Stimulated activated CD8-positive, alpha-beta memory T cell treated with anti-CD3 and anti-CD28 coated beads, Interleukin-12 subunit alpha, Interleukin-12 subunit beta, amount 100 ng/mL, for 1 hour (primary cell): ENCODE measurements at places on chromosomes 1 and 21.
A peak's percentile ranks its signal among the peaks of the same experiment; 100 is the strongest.

DNA sequence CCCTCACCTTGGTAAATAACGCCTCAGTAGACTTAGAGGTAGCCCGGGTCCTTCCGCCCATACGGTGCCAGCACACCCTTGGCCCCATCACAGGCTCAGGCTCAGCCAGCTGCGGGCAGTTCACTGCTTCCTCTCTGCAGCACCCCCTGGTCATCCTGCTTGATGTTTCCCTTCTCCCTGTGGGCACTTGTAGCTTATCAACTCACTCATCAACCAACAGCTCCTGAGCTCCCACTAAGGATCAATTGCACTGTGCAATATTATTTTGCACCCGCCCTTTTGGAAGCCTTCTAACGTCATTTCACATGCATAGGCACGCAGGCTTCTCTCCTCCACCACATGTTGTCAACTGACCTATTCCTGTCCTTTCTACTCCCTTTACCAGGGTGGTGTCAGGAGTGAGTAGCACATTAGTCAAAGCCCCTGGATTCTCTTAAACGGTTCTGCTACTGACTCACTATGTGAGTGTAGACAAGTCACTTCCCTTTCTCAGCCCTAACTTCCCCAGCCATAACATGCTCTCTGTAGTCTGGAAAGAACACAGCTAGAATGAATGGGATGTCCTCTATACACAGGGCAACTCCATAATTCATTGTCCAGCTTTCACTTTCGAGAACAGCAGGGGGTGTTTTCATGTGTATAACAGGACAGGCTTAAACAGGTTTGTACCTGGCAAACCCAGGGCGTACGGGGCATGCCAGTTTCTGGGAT lies 47.1 kb upstream of the IRF2BP2 start:
- DNase-seq: no peak

- DNase-seq: no peak
Observed at GRCh38 chr1:25573591-25573930, 30.2 kb downstream of the LDLRAP1 start.

- no peak for DNase-seq
Observed at GRCh38 chr1:92949937-92950817, 11.1 kb downstream of the DIPK1A start.

GRCh38 chr1:29171089-29171488 lies 10.6 kb downstream of the SRSF4 start:
- no peak for DNase-seq

DNA sequence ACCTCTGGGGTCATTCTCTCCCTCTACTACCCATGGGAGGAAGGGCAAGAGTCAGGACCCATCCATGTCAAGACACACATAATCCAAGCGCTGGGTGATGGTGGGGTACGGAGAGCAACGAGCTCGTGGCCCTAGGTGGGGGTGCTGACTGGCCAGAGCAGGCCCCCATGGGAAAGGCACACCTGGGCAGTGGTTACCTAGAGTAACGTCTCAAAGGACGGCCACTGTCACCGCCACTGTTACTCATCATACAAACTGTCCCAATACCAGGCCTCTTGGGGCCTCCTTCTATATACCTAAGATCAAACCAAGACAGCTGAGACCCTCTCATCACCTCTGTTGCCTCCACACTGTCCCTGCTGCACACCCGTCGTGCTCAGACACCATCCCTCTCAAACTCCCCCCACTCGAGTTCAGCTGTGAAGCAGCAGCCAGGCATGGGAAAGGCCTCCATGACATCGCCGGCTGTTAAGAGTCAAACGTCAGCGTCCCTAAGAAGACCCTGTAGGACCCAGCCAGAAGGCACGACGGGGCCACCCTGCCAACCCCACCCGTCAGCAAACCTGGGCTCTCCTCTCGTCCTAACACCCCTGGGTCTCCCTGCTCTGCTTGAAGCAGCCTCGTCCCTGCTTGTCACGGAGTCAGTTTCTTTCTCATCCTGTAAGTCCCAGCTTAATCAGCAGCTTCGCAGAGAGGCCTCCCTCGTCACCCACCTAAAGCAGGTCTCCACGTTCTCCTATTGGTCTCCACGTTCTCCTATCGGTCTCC lies 15.3 kb downstream of the NPHP4 start:
- no peak for DNase-seq

DNA sequence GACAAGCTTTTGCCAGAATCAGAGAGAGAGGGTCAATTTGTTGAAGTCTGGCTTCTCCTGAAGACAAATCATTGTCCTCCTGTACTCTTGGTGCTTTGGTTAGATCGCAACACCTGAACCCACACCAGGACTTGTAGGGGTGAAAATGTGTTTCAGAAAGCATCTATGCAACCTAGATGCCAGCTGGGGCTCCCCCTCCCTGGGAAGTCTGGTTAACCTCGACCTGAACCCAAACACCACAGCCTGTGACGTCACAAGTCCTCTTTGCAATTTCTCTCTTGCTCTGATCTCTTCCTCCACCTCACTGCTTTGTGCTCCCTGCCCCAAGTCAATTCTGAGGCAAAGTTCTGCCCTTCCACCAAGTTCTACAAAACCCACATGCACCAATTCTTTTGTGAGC lies 42.8 kb upstream of the USP24 start:
- peak; percentile 40 for DNase-seq

- no peak for DNase-seq
Observed at GRCh38 chr1:117147856-117148588, 26.5 kb upstream of the TRIM45 start.

DNA sequence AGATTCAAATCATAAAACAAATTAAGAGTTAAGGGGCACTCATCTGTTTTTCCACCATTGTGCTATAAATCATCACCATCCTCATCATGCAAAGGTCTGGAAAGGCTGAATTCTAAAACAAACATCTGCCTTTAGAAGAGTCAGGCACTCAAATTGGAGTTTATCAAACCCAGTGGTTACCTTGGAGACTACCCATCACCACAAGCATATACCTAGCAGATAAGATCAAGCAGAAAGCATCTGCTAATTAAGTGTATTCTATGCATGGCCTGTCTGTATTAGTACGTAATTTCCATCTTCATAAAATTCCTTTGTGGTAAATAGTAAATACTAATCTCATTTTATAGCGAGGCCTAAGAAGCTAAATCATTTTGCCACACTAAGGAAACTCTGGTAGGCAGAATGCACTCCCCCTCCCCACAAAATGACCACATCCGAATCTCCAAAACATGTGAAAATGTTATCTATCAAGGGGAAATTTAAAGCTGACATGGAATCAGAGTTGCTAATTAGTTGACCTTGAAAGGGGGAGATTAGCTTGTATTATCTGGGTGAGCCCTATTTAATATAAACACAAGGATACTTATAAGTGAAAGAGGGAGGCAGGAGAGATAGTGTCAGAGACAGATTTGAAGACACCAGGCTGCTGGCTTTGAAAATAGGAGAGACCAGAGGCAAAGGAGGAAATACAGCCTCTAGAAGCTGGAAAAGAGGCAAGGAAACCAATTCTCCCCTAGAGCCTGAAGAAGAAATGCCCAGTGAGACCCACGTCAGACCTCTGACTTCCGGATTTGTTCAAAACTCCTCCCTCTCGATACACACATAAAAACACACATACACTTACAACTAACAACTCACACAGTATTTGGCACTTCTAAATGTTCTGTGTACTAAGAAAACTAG lies 23.2 kb downstream of the ARID4B start:
- no peak for DNase-seq
